ENCODE measurements at places on chromosomes 3 and 15. TPM values are rescaled to one million over a fixed set of nuclear protein-coding genes. Genes with fewer than 3 reads are reported as not detected.

DNA sequence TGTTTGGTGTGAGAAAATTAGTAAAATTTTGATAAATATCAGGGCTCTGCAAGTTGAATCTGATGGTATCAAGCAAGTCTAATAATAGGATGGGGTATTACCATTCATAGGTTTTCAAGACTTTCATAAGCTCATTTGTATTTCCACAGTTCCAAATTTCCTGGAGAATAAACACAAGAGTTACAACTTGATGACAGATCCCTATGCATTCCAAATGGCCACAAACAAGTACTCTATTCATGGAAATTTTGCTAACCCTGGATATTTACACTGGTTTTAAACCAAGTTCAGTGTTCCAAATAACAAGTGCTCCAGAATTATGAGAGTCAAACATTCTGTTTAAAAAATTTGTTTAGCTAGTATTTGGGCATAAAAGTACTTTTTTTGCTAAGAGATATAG is 75.0 kb upstream of the CNTN6 start:
- H3K36me3 ChIP-seq: no peaks in the 10 kb centered on the region
- H3K4me3 ChIP-seq: no peak overlapping the region
- H3K4me1 ChIP-seq: no peaks in the 10 kb centered on the region
- no peaks in the 10 kb centered on the region for H3K27me3 ChIP-seq

- H3K27me3 ChIP-seq: no peaks in the 10 kb centered on the region
- H3K4me1 ChIP-seq: peaks cover 4% of the 10 kb centered on the region
- H3K4me3 ChIP-seq: no peak overlapping the region
Observed at GRCh38 chr15:28014623-28015200, 84.4 kb downstream of the OCA2 start.

The RARRES1 gene
- total RNA-seq: 0.27 TPM

The COL6A6 gene
- total RNA-seq: 0.40 TPM

DNA sequence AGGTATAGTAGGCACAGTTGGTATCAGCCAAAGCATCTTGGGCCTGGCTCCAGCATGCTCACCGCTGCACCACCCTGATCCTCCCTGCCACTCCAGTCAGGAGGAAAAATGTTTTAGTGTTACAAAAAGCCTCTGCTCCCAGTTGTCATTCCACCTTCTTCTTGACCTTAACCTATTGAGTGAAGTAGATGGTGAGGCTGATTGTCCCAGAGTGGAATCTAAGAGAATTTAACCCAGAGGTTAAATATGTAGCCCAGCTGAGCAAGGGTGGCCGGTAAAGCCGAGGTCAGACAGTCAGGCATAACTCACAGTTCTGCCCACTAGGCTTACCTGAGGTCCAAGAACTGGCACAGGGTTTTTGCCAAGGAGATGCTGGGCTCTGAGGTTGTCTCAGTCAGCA is 30.7 kb upstream of the TNIK start:
- H3K27me3 ChIP-seq: no peaks in the 10 kb centered on the region
- H3K4me3 ChIP-seq: no peak overlapping the region
- H3K36me3 ChIP-seq: no peaks in the 10 kb centered on the region
- H3K4me1 ChIP-seq: no peaks in the 10 kb centered on the region

- H3K27me3 ChIP-seq: no peaks in the 10 kb centered on the region
- H3K27ac ChIP-seq: no peak overlapping the region
- no peaks in the 10 kb centered on the region for H3K4me1 ChIP-seq
- H3K4me3 ChIP-seq: peak overlapping the region; percentile 93
- peak; percentile 53 for DNase-seq
Observed at GRCh38 chr15:41331281-41331680, 1.1 kb downstream of the OIP5 start.

DNA sequence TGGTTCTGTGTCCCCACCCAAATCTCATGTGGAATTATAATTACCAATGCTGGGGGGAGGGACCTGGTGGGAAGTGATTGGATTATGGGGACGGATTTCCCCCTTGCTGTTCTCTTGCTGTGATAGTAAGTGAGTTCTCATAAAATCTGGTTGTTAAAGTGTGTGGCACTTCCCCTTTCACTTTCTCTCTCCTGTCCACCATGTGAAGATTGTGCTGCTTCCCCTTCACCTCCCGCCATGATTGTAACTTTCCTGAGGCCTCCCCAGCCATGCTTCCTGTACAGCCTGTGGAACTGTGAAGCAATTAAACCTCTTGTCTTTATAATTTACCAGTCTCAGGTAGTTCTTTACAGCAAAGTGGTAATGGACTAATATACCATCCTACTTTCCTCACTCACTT is 289.6 kb downstream of the EFHB start:
- H3K36me3 ChIP-seq: no peaks in the 10 kb centered on the region
- DNase-seq: no peak
- H3K27me3 ChIP-seq: no peaks in the 10 kb centered on the region
- H3K27ac ChIP-seq: no peak overlapping the region
- no peaks in the 10 kb centered on the region for H3K4me1 ChIP-seq

The CLRN1 gene
- not detected for total RNA-seq

- peaks cover 6% of the 10 kb centered on the region for H3K27me3 ChIP-seq
- H3K36me3 ChIP-seq: no peaks in the 10 kb centered on the region
- no peak overlapping the region for H3K4me3 ChIP-seq
- H3K4me1 ChIP-seq: no peaks in the 10 kb centered on the region
- no peak overlapping the region for H3K27ac ChIP-seq
- no peak for DNase-seq
Observed at GRCh38 chr15:40875991-40876730, 2.1 kb upstream of the RHOV start.

- H3K4me3 ChIP-seq: no peak overlapping the region
- no peak overlapping the region for H3K27ac ChIP-seq
- no peaks in the 10 kb centered on the region for H3K4me1 ChIP-seq
- no peaks in the 10 kb centered on the region for H3K36me3 ChIP-seq
- no peak for DNase-seq
Observed at GRCh38 chr3:166123576-166123975, 286.4 kb upstream of the BCHE start.

GRCh38 chr3:141367038-141367730 is 1.1 kb upstream of the ZBTB38 start:
- no peaks in the 10 kb centered on the region for H3K27me3 ChIP-seq
- no peak for DNase-seq
- H3K36me3 ChIP-seq: no peaks in the 10 kb centered on the region
- peaks cover 2% of the 10 kb centered on the region for H3K4me1 ChIP-seq
- H3K27ac ChIP-seq: no peak overlapping the region

GRCh38 chr15:58506783-58507668 is 75.2 kb downstream of the LIPC start:
- H3K36me3 ChIP-seq: no peaks in the 10 kb centered on the region
- no peaks in the 10 kb centered on the region for H3K4me1 ChIP-seq
- H3K27ac ChIP-seq: no peak overlapping the region
- no peak for DNase-seq
- no peak overlapping the region for H3K4me3 ChIP-seq

The SV2B gene
- 8.8 TPM for total RNA-seq

- H3K4me1 ChIP-seq: no peaks in the 10 kb centered on the region
- peak overlapping the region; percentile 61 for H3K4me3 ChIP-seq
- H3K27ac ChIP-seq: no peak overlapping the region
- peaks cover 77% of the 10 kb centered on the region for H3K27me3 ChIP-seq
Observed at GRCh38 chr15:96337365-96338023, 7.0 kb downstream of the NR2F2 start.

GRCh38 chr3:152519376-152519775 is 250.6 kb downstream of the MBNL1 start:
- H3K36me3 ChIP-seq: no peaks in the 10 kb centered on the region
- H3K27me3 ChIP-seq: no peaks in the 10 kb centered on the region
- no peak overlapping the region for H3K4me3 ChIP-seq
- H3K27ac ChIP-seq: no peak overlapping the region
- no peak for DNase-seq

DNA sequence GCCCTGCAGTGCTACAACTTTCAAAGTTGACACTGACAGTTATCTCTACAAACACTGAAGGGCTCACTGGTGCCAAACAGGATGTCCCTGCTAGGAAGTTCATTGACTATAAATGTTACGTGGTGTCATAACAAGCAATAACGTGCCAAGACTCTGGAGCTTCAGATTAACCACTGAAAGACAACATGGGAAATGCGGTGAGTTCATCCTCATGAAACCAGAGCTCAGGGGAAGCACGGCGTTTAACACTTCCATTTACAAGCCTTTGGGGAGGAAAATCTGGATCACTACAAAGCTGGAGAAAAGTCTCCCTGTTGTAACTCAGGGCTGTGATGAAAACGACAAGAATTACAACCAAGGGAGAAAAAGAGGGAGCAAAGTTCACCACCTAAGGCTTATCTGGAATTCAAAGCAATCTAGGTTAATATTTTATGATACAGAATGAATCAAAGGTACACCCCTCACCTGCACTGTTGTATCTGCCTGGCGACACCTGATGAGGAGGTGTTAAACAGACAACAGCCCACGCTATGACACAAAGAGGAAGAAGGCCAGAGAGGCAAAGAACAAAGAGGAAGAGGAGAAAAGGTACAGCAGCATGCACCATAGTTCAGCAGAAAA is 27.0 kb downstream of the SHQ1 start:
- DNase-seq: no peak
- peaks cover 9% of the 10 kb centered on the region for H3K36me3 ChIP-seq
- H3K27me3 ChIP-seq: no peaks in the 10 kb centered on the region
- no peak overlapping the region for H3K4me3 ChIP-seq
- H3K27ac ChIP-seq: no peak overlapping the region

DNA sequence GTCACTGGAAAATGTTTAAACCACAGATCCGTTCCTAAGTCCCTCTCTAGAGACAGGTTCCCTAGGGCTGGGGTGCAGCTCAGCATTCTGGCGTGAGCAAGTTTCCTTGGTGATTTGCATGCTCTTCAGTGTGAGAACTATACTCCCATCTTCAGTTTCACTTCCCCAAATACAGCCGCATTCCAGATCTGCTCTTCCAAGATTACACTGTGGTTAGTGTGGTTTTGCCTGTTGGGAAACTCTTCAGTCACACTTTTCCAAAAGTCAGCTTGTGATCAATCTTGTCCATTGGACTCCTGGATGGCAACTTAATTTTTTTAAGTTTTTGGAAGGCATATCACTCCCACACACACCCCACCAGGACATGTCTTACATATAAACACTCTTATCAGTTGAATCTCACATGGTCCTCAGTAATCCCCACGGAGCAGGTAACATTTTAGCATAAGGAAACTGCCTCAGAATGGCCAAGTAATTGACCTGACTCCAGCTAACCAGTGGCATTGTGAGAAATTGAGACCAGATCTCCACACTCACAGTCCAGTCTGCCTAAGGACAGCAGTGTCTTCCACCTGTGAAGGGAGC is 33.5 kb upstream of the PTPN23 start:
- H3K27me3 ChIP-seq: no peaks in the 10 kb centered on the region
- no peak for DNase-seq
- H3K27ac ChIP-seq: no peak overlapping the region
- no peaks in the 10 kb centered on the region for H3K4me1 ChIP-seq

DNA sequence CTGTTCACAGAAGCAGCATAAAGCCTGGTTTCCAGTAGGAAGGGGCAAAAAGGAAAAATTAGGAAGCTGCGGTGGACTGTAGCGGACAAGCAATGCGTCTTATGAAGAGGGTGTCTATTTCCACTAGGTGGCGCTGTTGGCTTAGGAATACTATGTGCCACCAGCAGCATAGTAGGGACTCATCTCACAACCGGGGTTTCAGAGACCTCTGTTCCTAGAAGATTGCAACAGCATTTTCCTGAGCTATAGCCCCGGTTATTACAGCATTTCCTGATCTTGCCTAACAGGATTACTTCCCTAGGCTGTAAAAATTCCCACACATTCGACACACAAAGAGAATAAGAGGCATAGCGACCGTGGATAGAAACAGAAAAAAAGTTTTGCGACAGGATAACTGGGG is 683.0 kb downstream of the TBL1XR1 start:
- no peak overlapping the region for H3K27ac ChIP-seq
- no peaks in the 10 kb centered on the region for H3K27me3 ChIP-seq
- no peaks in the 10 kb centered on the region for H3K36me3 ChIP-seq
- no peaks in the 10 kb centered on the region for H3K4me1 ChIP-seq
- peak; percentile 87 for DNase-seq
- no peak overlapping the region for H3K4me3 ChIP-seq

DNA sequence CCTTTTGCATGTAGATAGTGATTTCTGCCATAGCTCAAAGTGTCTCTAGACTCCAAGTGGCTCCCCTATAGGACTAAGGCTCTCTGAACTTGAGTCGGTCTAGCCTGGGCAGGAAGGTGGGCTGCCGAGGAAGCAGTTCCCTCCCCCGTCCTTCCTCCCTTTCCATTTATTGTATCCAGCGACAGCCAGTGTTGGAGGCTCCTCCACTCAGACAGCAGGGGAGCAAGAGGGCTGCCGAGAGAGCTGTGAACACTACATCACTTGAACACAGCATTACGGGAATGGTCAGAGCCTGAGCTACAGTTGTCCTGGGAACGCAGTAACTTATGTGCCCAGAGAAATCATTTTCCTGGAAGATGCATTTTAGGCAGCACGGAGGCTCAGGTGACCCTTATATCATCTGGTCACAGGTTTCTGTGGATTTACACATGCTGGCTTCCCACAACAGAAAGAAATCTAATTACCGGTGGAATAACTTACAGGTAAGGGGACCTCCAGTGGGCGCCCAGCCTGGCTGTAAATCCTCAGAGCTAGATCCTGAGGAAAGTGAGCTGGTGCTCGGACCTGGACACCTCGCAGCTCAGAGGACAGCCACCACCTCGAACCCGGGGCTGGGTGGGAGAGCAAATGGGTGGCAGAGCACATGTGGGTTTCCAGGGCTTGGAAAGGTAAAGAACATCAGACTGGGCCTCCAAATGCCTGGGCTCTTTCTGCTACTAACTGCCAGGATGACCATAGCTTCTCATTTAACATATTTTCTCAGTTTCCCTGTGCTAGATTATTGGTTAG is 197.1 kb downstream of the UACA start:
- peak; percentile 76 for DNase-seq
- H3K4me1 ChIP-seq: peaks cover 8% of the 10 kb centered on the region
- H3K4me3 ChIP-seq: no peak overlapping the region
- H3K27ac ChIP-seq: no peak overlapping the region

DNA sequence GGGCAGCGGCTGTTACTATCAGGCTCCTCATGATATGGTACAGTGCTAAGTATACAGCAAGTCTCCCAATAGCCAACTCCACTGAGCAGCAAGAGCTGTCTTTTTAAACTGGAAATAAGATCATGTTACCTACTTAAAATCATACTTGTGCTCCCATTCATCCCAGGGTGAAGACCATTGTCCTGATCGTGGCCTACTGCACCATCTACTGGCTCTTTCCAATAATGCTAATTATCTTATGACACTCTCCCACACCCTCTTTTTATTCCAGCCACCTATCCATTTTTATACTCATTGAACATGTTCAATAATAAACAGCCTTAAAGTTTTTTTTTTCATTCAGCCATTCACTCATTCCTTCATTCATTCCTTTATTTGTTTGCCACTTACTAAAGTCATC is 117.7 kb downstream of the GBE1 start:
- no peaks in the 10 kb centered on the region for H3K36me3 ChIP-seq
- no peak overlapping the region for H3K27ac ChIP-seq
- H3K27me3 ChIP-seq: no peaks in the 10 kb centered on the region
- no peak for DNase-seq

DNA sequence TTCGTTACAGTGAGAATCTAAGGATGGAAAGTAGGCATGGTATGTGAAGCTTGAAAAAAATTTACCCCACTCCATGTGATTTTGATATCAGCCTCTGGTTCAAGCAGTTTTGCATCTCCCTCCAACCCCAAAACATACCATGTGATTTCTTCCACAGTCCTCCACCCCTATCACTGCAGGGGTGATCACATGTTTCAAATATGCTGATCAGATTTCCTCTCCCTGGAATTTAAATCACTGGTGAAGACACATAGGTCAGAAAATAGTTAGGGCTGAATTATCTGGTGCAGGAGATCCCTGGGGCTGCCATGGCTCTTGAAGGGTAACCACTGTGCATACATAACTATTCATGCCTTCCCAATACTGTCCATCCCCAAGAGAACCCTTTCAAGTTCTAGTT is 119.7 kb upstream of the THRB start:
- H3K27me3 ChIP-seq: no peaks in the 10 kb centered on the region
- no peak overlapping the region for H3K27ac ChIP-seq
- no peaks in the 10 kb centered on the region for H3K36me3 ChIP-seq
- H3K4me1 ChIP-seq: no peaks in the 10 kb centered on the region
- DNase-seq: no peak

Measured in endodermal cell (in vitro differentiated cells).